RPMI7951 (cell line): ENCODE measurements at places on chromosomes 4 and X. TPM values are rescaled to one million over a fixed set of nuclear protein-coding genes. Genes with fewer than 3 reads are reported as not detected.

CDX4 gene
- total RNA-seq: not detected in 2 replicates

ADGRG2 gene
- total RNA-seq: not detected in 2 replicates

TAF7L gene
- 0.12 TPM in 1 of 2 replicates, not detected in the other for total RNA-seq

STOX2 gene
- total RNA-seq: 0.10 TPM in 1 of 2 replicates, not detected in the other

CSAG3 gene
- total RNA-seq: 2.2 and 8.7 TPM in 2 replicates

COL4A5 gene
- total RNA-seq: 3.2 and 4.6 TPM in 2 replicates

GNRHR gene
- not detected in 2 replicates for total RNA-seq

SMR3B gene
- total RNA-seq: not detected in 2 replicates

RIBC1 gene
- total RNA-seq: 1.1 and 1.6 TPM in 2 replicates

DNA sequence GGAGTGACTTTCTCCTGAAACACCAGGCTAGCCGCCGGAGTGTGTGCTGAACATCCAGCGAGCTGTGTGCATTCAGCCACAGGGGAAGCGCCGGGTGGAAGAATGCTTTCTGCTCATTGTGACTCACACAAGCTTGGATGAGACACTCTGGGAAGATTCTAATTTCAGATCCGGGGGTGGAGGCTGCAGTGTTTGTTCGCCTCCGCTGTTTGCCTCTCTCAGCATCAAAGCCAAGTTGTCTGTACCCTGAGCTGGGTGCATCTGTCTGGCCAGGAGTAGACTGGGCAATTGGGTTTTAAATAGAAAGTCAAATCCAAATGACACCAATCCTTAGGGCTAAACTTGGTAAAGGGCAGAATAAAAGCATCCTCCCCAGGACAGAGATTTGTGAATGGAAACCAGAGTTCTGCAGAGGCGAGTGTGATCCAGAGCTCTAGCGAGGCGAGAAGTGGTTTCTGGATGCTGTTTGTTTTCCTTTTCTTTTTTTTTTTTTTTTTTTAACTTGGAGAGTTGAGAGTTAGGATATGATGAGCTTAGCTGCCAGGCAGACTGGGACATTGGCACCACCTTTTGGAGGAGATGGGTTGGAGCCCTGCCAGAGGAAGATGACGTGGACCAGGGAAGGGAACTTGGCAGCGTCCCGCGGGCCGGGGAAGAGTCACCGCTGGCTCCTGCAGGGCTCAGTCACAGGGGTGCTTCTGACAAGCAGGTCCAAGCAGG is 196.0 kb upstream of the PSAPL1 start:
- DNase-seq: peak; percentile 93

GRCh38 chrX:52424656-52425055 is 55.8 kb downstream of the XAGE2 start:
- peak; percentile 70 for DNase-seq

DNA sequence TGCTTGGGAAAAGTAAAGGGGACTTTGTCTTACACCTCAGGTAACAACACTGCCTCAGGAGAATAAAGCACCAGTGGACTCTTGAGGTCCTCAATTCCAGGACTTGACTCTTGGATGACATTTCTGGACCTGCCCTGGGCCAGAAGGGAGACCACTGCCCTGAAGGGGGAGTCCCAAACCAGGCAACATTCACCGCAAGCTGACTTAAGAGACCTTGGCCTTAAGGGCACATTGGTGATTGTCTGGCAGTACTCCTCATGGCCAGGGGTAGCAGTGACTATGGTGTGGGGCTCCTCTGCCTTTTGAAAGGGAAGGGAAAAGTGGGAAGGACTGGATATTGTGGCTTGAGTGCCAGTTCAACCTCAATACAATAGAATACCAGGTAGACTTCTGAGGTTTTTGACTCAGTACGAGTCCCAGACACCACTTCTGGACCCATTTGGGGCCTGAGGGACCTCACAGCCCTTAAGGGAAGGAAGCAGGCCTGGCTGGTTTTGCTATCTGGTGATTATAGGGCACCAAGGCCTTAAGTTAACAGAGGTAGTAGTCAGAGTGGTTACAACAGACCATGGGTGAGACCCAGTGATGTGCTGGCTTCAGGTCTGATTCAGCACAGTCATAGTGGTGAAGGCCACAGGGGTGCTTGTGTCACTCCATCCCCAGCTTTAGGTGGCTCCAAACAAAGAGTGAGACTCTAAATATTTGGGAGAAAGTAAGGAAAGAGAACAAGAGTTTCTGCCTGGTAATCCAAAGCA is 121.2 kb upstream of the TET2 start:
- DNase-seq: no peak

- no peak for DNase-seq
Measured at GRCh38 chr4:185002784-185003183, 15.5 kb upstream of the HELT start.

GRCh38 chrX:140141444-140142029 is 176.2 kb upstream of the CXorf66 start:
- no peak for DNase-seq

GRCh38 chr4:8586671-8587468 is 5.7 kb upstream of the CPZ start:
- DNase-seq: no peak

DNA sequence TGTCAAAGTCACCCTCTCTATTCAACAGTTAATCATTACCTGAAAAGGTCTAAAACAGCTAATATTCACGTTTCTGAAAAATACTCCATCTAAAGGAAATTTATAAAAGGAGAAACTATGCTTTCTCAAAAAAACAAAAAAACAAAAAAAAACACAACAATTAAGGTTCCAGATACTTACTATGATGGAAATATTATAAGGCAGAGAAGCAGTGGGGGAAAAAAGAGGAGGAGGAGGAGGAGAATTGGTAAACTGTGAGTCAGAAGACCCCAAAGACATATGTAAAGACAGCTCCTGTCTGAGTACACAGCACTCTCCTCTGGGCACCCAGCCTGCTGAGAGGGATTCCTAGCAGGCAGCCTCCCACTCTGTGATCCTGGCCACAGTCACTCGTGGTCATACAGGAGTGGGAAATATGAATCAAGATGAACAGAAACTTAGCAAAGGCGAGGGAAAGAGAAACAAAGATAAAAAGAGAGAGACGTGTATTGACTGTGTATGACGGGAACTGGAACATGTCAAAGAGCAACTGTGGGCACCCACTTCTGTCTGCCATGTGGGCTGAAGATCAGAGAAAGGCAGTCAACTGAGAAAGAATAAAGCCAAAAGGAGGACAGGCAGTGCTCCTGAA is 12.5 kb downstream of the KLHL15 start:
- DNase-seq: no peak

GRCh38 chrX:154082396-154083125 is 15.0 kb downstream of the MECP2 start:
- DNase-seq: peak; percentile 53

DNA sequence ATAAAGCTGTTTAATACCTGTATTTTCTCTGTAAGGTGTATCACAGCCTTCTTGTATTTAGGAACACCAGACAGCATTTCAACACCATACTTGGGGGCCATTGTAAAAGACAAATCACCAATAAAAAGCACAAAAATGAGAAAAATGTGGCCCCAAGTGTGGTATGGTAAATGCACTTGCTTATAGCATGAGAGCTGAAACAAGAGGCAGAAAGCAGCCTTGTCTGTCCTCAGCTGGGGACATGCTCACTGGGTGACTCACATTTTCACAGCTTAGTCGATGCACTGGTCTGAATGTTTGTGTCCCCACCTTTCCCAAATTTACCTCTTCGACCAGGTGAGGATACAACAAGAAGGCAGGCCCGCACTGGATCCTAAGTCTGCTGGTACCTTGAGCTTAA is 639.7 kb upstream of the AGA start:
- DNase-seq: no peak

GRCh38 chr4:154004507-154005170 is 215.8 kb upstream of the SFRP2 start:
- peak; percentile 94 for DNase-seq

- DNase-seq: peak; percentile 4
Measured at GRCh38 chr4:13829457-13829856, 201.9 kb upstream of the BOD1L1 start.

- no peak for DNase-seq
Measured at GRCh38 chr4:99359480-99360204, 7.1 kb upstream of the ADH1C start.

GRCh38 chr4:146477054-146477453 is 44.7 kb downstream of the SLC10A7 start:
- DNase-seq: no peak

DNA sequence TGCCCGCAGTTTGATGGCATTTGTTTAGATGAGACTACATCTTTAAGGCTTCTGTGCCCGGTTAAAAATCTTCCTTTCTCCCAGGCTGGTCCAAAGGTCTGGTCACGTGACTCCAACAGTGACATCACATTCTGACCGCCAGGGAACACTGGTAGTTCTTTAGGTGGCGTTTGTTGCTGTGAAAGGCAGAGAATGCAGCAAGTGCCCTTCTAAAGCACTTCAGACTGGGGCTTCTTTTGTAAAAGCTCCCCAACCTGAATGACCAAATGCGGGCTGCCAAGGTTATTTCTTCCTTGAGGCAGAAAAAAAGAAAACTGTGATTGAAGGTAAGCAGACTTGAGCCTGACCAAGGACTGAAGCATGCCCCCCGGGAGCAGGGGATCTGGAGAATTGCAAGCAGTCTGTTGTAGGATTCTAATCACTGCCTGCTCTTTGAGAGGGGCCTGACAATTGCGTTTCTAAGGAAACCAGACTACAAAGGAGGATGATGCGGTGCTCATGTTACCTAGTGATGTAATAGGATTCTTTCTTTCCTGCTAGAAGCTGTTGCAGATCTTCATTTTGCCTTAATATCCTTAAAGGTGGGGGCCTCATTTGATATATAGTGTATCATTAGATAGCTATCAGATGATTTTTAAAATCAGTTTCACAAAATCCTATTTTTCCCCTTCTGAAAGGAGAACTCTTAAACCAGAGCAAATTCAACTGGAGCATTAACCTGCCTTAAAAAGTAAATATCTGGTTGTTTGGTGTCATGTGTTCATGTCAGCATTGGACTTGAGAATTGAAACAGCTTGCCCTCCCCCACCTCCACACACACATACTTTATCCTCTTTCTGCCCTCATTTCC is 133.1 kb downstream of the AKAP4 start:
- DNase-seq: no peak

GRCh38 chrX:21014326-21014725 is 359.9 kb upstream of the CNKSR2 start:
- no peak for DNase-seq

GRCh38 chr4:182969651-182970279 is 52.6 kb upstream of the DCTD start:
- no peak for DNase-seq

DNA sequence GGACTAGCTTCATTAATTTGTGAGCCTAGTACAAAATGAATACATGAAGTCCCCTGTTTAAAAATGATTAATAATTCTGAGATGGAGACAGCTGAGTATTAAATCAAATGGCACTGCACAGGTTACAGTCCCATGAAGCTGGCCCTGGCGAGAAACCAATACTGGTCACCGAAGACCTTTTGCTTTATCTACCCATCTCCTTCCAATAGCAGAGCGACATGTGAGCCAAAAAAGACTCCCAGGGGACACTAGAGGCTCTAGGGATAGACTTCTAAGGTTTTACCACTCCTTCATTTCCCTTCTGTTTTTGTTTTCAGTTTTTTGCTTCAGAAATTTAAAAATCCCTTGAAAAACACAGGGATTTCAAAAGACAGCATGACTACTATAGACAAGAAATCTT is 97.0 kb upstream of the CCSER1 start:
- DNase-seq: no peak

- no peak for DNase-seq
Measured at GRCh38 chr4:99615170-99615820, 40.7 kb downstream of the MTTP start.
